NCI-H446 treated with DMSO at 0.1 percent for 48 hours (cell line): ENCODE measurements at places on chromosomes 16 and 17.

DNA sequence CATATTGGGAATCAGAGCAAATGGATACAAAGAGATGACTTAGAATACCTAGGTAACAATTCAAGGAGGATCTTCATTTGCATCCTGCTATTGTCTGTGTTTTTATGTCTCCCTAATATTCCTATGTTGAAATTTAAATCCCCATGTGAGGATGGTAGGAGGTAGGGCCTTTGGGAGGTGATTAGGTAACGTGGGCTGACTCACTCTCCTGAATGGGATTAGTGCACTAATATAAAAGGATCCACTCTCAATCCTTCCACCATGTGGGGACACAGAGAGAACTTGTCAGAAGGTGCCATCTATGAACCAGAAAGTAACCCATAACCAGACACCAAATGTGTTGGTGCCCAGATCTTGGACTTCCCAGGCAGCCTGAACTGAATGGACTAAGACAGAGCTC is 83.4 kb downstream of the CDH8 start:
- DNase-seq: no peak

DNA sequence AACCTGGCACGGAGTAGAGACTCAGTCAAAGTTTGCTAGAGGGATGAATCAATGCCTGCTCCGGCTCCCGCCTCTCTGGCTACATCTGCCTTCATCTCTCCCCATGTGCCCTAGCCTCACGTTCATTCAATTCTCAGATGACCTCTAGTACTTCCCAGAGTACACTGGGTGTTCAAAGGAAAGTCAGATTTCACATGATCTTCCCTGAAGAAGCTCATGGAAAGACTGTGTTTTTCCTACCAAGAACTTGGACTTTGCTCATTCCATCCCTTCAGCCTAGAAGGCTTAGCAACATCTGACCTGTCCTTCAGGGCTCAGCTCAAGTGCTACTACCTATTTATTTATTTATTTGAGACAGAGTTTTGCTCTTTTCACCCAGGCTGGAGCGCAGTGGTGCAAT is 11.1 kb upstream of the TNK1 start:
- DNase-seq: no peak

DNA sequence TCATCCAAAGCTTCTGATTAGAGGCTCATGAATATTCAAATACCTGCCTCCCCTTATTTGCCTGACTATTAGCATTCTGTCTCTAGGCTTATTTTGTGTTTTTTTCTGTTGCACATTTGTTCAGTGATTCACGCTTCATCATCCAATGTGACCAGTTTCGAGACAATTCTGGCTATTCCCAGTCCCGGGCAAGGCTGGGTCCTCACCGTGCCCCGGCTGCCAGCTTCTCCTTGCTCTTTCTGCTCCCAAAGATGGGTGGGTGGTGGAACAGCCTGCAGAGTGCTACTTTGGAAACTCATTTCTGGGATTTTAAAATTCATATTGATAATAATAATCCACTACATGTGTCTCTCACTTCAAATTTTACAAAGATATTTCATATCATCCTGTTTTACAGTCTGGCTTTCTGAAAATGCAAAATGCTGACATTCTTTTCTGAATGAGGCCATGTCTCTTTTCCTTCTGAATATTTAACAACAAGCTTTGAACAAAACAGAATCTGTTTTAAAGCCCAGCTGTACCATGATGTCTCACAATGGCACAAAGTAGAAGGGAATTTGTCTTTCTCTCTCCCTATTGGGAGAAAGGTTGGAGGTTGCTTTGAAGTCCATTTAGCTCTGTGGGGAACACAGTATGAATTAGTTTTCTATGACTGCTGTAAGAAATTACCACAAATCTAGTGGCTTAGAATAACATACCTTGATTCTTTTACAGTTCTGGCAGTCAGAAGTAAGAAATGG is 116.9 kb upstream of the CDH13 start:
- DNase-seq: no peak

GRCh38 chr16:69564845-69565670 is 708 bp upstream of the NFAT5 start:
- no peak for DNase-seq

- no peak for DNase-seq
Measured at GRCh38 chr17:6075050-6075449, 4.9 kb downstream of the WSCD1 start.
